ENCODE measurements at places on chromosomes 3 and 15. TPM values are rescaled to one million over a fixed set of nuclear protein-coding genes. Genes with fewer than 3 reads are reported as not detected.

LTF gene
- 38.0 TPM for polyA plus RNA-seq

IQCF5 gene
- polyA plus RNA-seq: not detected

HIGD1A gene
- 1,597 TPM for polyA plus RNA-seq

PP2D1 gene
- polyA plus RNA-seq: not detected

MCTP2 gene
- 12.2 TPM for polyA plus RNA-seq

CDCP1 gene
- polyA plus RNA-seq: 9.0 TPM

UROC1 gene
- polyA plus RNA-seq: not detected

DNAH12 gene
- polyA plus RNA-seq: 0.16 TPM

ZSCAN29 gene
- polyA plus RNA-seq: 6.9 TPM

ITGA11 gene
- polyA plus RNA-seq: 2.4 TPM

TGM4 gene
- polyA plus RNA-seq: not detected

GABRR3 gene
- not detected for polyA plus RNA-seq

CFAP92 gene
- 0.61 TPM for polyA plus RNA-seq

MPI gene
- 87.4 TPM for polyA plus RNA-seq

CCDC9B gene
- 33.4 TPM for polyA plus RNA-seq

PAQR9 gene
- polyA plus RNA-seq: not detected

GCNT3 gene
- 73.3 TPM for polyA plus RNA-seq

ACTRT3 gene
- 0.69 TPM for polyA plus RNA-seq

TPRG1 gene
- 3.6 TPM for polyA plus RNA-seq

TMEM40 gene
- 0.60 TPM for polyA plus RNA-seq

UTS2B gene
- polyA plus RNA-seq: not detected

TF gene
- 0.60 TPM for polyA plus RNA-seq

TBL1XR1 gene
- 35.4 TPM for polyA plus RNA-seq

ITPR1 gene
- polyA plus RNA-seq: 1.4 TPM

PHC3 gene
- polyA plus RNA-seq: 4.6 TPM

CEMIP gene
- 0.23 TPM for polyA plus RNA-seq

HCN4 gene
- polyA plus RNA-seq: under 0.01 TPM

ADAMTSL3 gene
- polyA plus RNA-seq: 0.60 TPM

CCR9 gene
- not detected for polyA plus RNA-seq

C3orf85 gene
- polyA plus RNA-seq: 5.1 TPM

MUC20 gene
- polyA plus RNA-seq: 48.7 TPM

FAM219B gene
- 30.1 TPM for polyA plus RNA-seq

CCNDBP1 gene
- polyA plus RNA-seq: 109 TPM

TRIM71 gene
- polyA plus RNA-seq: not detected

DNAJC19 gene
- 42.3 TPM for polyA plus RNA-seq

BCL2A1 gene
- 3.6 TPM for polyA plus RNA-seq

ENTPD3 gene
- 1.2 TPM for polyA plus RNA-seq

ANKUB1 gene
- polyA plus RNA-seq: not detected

MYO5A gene
- 6.5 TPM for polyA plus RNA-seq

MKRN3 gene
- not detected for polyA plus RNA-seq

CELSR3 gene
- polyA plus RNA-seq: 2.5 TPM

CCR1 gene
- 3.6 TPM for polyA plus RNA-seq

MGA gene
- polyA plus RNA-seq: 5.6 TPM

CAMK2N2 gene
- polyA plus RNA-seq: not detected

CCDC32 gene
- polyA plus RNA-seq: 43.0 TPM

All from sigmoid colon (tissue), 7 donors.